Skin of body (tissue), 3 donors: ENCODE measurements at places on chromosomes 12 and 14. TPM values are rescaled to one million over a fixed set of nuclear protein-coding genes. Genes with fewer than 3 reads are reported as not detected.

DNA sequence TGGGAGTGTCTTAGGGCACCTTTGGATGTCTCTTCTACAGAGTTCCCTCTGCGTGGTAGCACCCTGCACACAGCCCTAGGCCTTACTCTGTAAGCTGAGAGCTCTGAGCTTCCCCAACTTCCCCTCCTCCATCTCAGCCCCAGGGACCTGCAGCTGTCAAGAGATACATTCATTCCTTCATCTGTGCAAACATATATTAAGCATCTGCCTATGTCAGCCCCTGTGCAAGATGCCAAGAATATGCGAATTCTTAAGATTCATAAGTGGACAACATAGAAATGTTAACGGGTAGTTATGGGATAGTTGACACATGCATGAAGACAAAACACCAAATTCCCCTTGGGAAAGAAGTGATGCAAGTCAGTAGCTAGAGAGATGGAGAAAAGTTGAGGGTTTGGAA is 190.8 kb downstream of the SLC41A2 start:
- DNase-seq: no peak

DNA sequence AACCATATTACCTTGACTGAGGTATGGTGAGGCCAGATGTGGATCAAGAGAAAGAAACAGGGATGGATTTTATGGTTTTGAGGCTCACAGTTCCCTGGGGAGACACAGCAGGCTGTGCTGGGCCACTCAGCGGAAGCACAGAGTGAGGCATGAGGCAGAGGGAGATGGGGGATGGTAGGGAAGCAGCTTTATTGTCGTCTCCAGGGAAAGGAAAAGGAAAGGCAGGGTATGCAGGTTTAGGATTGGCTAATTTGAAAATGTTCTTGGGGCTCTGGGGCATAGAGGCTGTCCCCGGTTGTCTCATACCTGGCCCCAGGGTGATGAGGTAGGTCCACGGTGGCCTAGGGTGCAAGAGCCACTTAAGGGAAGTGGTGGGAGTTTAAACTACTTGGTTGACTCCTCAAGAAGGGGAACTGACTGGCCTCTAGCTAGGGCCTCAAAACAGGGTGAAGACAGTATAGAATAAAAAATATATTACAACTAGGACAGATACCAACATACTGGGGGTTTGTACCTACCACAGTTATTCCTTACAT is 322.8 kb downstream of the RGS6 start:
- DNase-seq: no peak

DNA sequence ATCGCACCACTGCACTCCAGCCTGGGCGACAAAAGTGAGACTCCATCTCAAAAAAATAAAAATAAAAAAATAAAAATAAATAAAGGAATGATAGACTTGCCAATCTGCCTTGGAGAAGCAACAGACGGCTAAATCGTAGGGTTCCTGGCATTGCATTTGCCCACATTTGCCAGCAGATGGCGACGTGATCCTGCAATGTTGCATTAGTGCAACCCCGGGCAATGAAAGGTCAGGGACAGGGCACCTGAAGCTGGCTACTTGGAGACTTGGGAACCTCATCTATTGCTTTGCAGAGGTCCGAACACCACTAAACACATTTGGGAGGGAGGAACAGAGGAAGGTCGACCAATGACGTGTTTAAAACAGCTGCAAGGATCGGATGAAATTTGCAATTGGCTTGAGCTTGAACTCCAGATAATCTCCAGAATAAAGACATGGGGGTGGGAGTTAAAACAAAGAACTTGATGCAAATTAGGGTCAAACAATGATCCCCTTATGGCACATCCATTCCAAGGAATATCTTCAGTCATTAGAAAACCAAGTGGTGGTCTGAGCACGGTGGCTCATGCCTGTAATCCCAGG is 34.6 kb downstream of the SPRING1 start:
- DNase-seq: peak; percentile 63

DNA sequence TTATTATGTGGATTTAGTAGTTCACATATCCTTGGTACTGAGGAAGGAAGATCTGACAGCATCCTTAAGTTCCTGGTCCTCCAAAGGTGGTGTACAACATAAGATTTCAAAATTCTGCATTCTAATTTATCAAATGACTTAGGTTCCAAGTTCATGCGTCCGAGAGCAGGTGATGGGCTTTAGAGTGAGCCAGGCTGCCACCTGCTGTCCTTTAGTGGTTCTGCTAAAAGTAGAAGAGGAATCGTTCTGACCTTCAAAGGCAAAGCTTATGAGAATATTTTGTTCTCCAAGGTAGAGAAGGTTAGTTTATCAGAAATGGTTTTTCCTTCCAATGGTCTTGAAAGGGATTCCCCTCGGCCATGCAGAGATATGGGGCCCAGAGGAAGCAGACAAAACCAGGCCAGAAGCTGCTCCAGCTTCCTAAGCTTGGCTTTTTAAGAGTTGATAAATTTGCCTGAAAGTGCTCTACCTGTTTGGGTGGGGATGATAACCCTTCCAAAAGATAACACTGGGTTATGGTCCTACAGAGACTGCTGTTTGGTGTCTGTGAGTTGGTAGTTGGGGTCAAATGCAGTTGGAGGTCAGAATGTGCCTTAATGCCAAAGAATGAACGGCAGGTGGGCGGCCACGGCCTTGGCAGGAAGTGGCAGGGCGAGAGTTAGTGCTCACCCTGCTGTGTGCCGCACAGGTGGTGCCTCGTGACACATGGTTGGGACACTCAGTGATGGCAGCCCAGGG is 29.1 kb upstream of the LRTM2 start:
- DNase-seq: peak; percentile 62

GRCh38 chr12:95626854-95627253 is 75.6 kb upstream of the USP44 start:
- no peak for DNase-seq

- no peak for DNase-seq
Measured at GRCh38 chr12:52271158-52271557, 3.3 kb upstream of the KRT86 start.

GRCh38 chr12:128612150-128612850 is 211.5 kb downstream of the SLC15A4 start:
- no peak for DNase-seq

Gene GSC
- total RNA-seq: 0.99 TPM

DNA sequence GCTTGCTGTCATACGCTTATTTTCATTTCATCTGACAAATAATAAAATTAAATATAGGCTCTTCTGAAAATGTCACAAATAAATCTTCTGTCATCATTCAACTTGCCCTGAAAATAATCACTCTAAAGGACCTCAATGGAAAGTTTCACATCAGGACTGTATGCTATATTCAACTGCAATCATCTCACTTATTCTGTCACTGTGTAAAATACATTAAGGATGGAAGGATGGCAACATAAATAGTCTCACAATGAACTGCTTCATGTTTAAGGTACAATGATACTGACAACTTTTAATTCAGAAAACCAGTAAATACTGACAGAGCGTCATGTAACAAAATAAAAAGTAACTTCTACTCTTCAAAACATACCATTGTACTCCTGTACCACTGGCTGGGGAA is 82.1 kb downstream of the CEP83 start:
- no peak for DNase-seq

- DNase-seq: no peak
Measured at GRCh38 chr14:32397861-32398640, 69.0 kb downstream of the AKAP6 start.

Gene PTGR2
- total RNA-seq: 3.7 TPM

DNA sequence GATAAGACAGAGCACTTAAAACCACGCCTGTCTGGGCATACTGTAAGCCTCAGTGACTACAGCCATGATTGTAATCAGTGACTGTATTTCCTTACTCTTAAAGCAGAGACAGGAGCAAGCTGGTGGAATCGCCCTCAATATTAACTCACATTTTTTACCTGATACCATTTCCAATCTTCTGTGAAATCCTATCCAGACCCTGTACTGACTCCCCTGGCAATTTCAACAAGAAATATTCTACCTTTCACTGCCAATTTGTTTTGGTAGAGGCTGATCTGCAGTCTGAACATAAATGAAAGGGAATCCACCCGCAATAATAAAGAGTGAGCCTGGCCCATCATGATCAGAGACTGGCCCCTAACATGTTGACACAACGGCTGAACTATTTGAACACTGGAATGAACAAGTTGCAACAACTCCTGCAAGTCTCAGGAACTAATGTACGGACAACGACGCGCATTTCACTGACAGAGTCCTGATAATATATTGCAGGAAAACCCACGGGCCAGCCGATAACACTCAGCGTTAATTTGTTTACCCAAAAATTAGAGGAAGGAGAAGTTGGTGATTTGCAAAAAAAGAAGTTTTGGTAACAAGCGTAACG is 195.5 kb upstream of the BTG1 start:
- DNase-seq: no peak

- DNase-seq: no peak
Measured at GRCh38 chr14:61288720-61289119, 7.6 kb upstream of the TMEM30B start.

DNA sequence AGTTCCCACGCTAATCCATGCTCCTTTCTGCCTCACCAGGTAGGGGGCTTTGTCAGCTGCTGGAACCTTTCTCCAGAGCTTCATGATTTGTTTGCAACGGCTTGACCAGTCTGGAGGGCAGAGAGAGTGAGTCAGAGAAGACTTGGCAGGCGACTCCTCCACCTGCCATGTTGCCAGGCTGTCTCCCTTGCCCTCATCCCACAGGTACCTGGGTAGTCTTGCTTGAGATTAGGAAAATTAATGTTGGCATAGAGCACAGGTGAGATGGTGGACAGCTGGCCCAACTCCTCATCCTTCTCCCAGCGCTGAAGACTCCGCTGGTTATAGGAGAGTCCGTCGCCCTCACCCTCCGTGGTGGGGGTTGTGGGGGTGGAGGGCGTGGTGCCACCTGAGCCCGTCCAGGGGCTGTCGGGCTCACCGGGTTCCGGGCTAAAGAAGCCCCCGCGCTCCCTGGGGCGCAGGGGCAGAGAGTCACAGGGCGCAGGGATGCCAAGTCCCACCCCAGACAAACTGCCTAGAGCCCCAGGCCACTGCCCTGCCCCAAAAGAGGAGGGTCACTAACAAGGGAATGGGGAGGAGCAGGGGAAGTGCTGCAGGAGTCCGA is 18.6 kb downstream of the KMT2D start:
- no peak for DNase-seq

DNA sequence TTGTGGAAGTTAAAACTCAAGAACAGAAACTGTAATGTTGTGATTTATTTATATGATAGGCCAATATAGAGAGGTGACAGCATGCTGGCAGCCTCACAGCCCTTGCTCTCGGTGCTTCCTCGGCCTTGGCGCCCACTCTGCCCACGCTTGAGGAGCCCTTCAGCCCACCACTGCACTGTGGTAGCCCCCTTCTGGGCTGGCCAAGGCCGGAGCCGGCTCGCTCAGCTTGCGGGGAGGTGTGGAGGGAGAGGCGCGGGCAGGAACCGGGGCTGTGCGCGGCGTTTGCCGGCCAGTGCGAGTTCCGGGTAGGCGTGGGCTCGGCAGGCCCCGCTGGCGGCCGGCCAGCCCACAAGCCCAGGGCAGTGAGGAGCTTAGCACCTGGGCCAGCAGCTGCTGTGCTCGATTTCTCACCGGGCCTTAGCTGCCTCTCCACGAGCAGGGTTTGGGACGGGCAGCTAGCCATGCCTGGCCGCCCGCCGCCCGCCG is 65.8 kb upstream of the SLC8A3 start:
- no peak for DNase-seq

GRCh38 chr12:64525461-64526160 is 73.7 kb downstream of the TBK1 start:
- DNase-seq: no peak

DNA sequence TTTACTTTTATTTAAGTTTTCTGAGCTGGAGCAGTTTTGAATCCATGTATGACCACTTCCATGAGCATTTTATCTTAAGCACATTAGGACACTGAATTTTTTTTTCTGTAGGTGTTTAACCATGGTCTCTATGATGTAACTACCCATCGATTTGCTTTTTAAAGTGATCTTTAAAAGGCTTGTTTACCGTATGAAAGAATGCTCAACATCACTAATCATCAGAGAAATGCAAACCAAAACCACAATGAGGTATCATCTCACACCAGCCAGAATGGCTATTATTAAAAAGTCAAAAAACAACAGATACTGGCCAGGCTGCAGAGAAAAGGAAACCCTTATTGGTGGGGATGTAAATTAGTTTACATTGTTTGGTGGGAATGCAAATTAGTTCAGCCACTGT is 23.0 kb downstream of the GLRX5 start:
- DNase-seq: no peak

DNA sequence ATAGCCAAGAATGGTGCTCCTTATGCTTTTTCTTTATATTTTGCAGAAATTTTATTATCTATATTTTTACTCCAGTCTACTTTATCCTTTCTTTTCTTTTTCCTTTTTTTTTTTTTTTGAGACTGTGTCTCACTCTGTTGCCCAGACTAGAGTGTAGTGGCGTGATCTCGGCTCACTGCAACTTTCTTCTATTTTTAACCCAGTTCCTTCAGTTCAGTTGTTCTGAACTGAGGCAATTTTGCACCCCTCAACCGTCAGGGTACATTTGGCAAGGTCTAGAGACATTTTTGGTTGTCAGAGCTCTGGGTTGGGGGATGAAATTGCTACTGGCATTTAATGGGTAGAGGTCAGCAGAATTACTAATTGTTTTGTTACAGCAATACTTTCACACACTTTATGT is 75.7 kb downstream of the DIP2B start:
- DNase-seq: no peak

Gene IL26
- not detected for total RNA-seq

Gene IFI27L2
- 29.8 TPM for total RNA-seq

Gene TAS2R30
- total RNA-seq: 18.1 TPM

GRCh38 chr12:32522331-32523221 is 123.2 kb downstream of the FGD4 start:
- peak; percentile 2 for DNase-seq

Gene PTCSC3
- not detected for total RNA-seq

- no peak for DNase-seq
Measured at GRCh38 chr12:44357494-44357893, 518.6 kb downstream of the NELL2 start.

Gene ACOT4
- total RNA-seq: 1.2 TPM

- DNase-seq: no peak
Measured at GRCh38 chr12:13630354-13630753, 351.0 kb downstream of the GRIN2B start.

DNA sequence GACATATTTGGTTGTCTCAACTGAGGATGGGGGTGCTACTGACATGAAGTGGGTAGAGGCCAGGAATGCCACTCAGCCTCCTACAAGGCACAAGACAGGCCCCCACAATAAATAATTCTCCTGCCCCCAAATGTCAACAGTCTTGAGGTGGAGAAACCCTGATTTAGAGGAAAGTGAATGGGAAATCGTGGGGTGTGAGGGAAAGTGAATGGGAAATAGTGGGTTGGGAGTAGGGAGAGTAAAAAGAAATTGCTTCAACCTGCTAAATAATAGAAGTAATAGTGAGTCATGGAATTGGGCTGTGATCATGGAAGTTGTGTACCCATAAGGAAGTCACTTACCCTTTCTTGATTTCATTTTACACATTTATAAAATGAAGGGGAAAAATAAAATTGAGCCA is 16.7 kb upstream of the TMEM233 start:
- no peak for DNase-seq

GRCh38 chr14:67268426-67269150 is 27.4 kb downstream of the PALS1 start:
- peak; percentile 15 for DNase-seq

Gene ACACB
- 155 TPM for total RNA-seq

Gene NFE2
- total RNA-seq: 5.7 TPM

- DNase-seq: no peak
Measured at GRCh38 chr14:47257013-47257412, 418.4 kb downstream of the MDGA2 start.
